Cardiac muscle cell (in vitro differentiated cells and primary cell): ENCODE measurements at places on chromosomes 5 and 9. TPM values are rescaled to one million over a fixed set of nuclear protein-coding genes. Genes with fewer than 3 reads are reported as not detected.

GRCh38 chr9:19934301-19934871 is 145.5 kb upstream of the SLC24A2 start:
- DNase-seq: peak; percentile 64

DNA sequence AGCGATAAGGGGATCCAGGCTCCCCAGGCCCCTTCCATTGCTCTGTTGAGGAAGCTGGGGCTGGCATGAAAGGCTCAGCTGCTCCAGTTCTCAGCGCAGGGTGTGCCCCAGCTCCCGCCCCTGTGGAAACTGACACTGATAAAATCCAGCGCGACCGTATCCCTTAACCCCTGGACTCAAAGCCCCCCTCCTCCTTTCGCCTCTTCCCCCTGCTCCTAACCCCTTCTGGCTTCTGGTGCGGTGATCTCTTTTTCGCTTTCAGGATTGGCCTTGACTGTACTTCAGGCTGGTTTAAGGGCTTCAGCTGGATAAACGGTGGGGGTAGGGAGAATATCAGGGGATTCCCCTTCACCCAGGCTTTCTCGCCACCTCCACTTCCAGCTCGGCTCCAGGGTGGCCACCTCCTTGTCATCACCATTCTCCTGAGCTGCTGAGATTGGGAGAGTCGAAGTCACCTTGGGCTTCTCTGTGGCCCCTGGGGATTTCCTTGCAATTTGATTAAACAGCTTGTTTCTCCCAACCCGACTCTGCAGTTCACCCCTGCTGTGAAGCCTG is 843 bp downstream of the BSPRY start:
- no peak for DNase-seq

DNA sequence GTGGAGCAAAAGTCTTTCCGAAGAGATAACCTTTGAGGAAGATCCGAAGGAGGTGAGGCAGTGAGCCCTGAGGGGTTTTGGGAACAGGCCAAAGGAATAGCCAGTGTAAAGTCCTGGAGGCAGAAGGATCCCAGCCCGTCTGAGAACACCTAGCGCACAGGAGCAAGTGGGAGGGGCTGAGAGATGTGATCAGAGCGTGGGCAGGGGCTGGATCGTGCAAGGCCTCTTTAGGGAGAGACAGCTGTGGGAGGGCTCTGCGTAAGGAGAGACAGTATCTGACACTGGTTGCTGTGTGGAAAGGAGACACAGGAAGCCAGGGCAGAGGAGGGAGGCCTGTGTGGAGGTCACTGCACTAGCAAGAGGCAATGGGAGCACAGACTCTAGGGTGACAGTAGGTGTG is 68.2 kb downstream of the BARX1 start:
- DNase-seq: no peak

- DNase-seq: no peak
Measured at GRCh38 chr9:121160025-121160424, 41.6 kb downstream of the RAB14 start.

The SLC4A9 gene
- total RNA-seq: not detected in 2 replicates

DNA sequence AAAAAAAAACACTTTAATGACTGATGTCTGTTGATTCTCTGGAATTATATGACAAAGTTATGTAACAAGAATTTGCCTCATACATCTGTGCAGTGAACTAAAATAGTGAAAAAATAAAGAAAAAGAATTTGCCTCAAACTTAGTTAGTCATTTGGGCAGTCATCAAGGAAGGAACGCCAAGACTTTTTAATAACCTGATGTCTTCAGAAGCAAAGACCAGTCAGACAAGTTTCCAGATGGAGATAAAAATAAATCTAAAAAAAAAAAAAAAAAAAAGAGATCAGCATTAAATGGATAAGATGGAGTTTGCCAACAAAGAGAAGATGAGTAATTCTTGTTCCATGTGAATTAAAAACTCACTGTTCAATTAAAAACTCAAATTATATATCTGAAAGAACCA is 52.3 kb upstream of the JMY start:
- DNase-seq: no peak

GRCh38 chr9:127555840-127556820 is 55.9 kb upstream of the STXBP1 start:
- DNase-seq: peak; percentile 95

The QRFP gene
- total RNA-seq: not detected in 2 replicates

- peak; percentile 81 for DNase-seq
Measured at GRCh38 chr9:37575921-37576721, at the start of gene FBXO10. TSS of gene FBXO10 (minus strand) at chr9:37576380. CDS start at chr9:37541768, 34,612 bp downstream.

DNA sequence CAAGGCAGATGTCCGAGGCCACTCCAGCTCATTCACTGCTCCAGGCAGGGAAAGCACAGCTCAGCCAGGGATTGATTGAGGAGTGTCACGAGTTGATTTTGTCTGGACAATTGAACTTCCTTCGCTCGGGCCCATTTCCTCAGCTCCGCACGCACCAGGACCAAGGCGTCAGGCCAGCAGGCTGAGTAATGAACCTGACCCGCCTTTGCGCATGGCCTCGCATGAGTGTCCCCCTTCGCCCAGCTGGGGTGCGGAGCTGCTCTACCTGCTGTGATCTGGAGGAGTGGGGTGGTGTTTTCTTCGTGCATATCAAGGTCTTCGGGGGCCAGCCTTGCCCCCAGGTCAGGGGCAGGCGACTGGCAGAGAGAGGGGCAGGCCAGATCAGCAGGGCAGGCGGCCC is 44.0 kb downstream of the VAV2 start:
- DNase-seq: no peak

GRCh38 chr9:131469951-131470350 is 32.8 kb upstream of the POMT1 start:
- no peak for DNase-seq

- DNase-seq: no peak
Measured at GRCh38 chr9:99353408-99353807, 131.3 kb downstream of the SEC61B start.

DNA sequence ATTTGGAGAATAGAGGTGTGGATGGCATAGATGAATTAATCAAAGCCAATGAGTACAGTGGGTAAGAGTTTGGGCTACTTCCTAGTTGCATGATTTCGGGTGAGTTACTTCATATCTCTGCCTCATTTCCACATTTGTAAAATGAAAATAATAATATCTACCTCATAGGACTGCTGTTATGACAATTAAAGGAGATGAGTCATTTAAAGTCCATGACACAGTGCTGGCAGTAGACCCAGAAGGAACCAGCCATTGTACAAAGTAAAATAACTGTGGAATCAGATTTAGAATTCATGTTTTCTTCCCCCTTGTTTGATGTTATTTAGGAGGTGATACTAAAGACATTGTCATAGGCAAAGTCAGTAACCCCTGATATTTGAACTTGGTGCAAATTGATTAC is 139.5 kb upstream of the SLC27A6 start:
- no peak for DNase-seq

The CSF1R gene
- total RNA-seq: 0.04 TPM in 1 of 2 replicates, not detected in the other

- peak; percentile 39 for DNase-seq
Measured at GRCh38 chr5:90528601-90529193, 687 bp downstream of the LYSMD3 start.

The SPATA31C1 gene
- total RNA-seq: not detected in 2 replicates

The DIAPH1 gene
- total RNA-seq: 17.1 and 24.4 TPM in 2 replicates

- DNase-seq: no peak
Measured at GRCh38 chr5:87151547-87151946, 116.1 kb upstream of the RASA1 start.

DNA sequence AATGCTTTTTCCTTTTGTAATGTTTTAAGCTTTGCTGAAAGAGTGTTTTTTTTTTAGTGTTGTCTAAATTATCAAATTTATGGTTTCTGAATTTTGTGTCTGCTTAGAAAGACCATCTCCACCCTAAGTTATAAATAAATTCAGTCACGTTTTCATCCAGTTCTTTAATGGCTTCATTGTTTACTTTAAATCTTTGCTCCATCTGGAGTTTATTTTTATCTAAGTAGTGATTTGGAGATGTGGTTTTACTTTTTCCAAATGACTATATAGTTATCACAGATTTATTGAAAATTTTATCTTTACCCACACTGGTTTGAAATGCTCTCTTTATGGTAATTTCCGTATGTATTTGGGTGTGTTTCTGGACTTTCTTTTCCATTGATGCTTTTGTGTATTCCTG is 577.2 kb upstream of the ZNF608 start:
- DNase-seq: no peak

DNA sequence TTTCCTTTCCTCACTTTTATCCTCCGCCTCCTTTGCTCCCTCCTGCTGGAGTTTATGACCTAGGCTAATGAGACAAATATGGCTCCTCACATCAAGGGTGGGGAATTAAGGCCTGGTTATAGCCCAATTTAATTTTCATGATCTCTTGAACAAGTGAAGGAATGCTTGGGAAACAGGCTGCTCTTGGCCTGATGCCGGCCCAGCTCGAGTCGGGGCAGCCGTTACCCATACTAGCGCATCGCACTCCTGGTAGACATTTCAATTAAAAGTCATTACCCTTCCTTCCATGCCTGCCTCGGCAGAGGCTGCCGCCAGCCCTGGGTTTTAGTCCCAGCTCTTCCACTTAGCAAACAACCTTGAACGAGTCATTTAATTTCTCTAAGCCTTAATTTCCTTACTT is 425.7 kb downstream of the TMEM38B start:
- no peak for DNase-seq

GRCh38 chr9:23615569-23615968 is 210.5 kb downstream of the ELAVL2 start:
- no peak for DNase-seq

The LMX1B gene
- 0.14 TPM in 1 of 2 replicates, not detected in the other for total RNA-seq

DNA sequence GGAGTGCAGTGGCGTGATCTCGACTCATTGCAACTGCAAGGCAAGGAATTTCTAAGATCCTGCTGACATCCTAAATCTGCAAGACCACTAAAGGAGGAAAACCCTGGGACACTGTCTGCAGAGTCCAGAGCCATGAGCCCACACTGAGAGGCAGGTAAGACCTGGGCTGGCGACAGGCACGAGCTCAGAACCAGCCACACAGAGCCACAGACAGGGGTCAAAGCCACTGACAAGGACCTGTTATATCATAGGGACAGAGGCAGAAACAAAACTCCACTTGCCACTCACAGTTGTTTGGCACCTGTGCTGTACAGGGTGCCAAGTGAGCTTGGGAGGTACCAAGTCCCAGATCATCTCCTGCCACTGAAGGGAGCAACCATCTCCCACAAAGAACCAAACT is 34.2 kb downstream of the IPPK start:
- DNase-seq: no peak

GRCh38 chr5:61245486-61245885 is 83.2 kb upstream of the SMIM15 start:
- DNase-seq: no peak

DNA sequence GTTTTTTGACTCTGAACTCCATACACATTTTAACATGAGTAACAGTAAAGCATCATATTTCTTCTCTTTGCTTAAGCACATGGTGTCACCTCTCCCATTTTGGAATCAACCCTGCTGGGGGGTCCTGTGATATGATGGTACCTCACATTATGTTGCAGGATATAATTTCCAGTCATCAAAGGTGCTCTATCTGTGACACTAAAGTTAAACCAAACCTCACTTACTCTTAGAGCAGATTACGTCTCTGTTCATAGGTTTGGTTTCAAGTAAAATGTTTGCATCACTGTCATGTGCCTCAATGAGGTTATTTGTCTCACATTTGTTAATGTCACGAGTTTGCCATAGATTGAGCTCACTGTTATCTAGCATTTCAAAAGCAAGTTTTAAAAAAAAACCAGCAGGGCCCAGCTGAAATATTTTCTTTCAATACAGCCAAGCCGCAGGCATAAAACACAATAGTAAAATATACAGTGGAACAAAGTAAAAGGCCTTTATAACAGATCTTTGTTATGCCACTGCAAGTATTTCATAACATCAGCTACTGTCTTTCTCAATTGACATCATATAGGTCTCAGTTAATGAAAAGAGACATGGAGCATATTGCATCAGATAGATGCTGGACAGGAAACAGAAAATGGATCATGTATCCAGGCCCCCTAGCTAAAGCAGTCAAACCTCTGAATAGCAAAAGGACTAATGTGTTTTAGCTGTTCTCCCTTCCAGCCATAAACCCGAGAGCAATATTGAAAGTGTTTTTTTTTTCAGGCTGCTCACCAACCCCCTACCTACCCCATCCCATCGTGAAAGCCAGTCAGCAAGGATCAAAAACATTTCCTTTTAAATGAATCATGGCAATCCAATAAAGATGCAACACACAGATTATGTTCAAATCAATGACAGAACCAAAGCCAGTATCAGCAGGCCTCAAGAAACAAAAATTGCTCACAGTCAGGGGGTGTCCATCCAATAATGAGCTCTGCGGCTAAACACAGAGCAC is 182.1 kb upstream of the ITGA1 start:
- no peak for DNase-seq

DNA sequence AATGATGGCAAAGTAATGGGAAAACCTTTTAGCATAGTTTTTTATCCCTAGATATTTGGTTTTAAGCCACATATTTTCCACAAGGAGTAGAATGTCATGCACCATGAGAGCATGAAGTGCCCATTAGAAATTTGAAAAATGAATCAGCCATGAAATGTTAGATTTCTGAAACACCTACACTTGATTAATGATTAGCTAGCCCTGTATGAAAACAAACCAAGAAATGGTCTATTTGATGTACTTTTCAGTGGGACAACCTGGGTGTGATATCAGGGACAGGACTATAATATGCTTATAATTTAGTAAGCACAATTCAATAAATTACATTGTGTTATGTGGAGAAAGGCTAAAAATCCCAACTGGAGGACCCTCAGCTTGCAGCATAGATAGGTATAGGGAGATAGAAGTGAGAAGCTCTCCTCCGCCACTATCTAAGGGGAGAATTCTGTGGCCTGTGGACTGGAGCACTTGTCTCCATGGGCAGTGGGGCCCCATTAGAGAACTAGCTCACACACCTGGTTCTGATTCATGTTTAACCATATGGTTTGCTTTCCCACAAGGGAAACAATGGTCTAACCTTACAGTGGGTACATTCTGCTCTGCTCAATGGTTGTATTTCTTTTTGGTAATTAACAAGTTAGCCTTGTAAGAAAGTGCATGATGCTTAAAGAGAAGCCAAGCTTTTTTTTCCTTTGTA is 35.2 kb downstream of the NUP214 start:
- no peak for DNase-seq

DNA sequence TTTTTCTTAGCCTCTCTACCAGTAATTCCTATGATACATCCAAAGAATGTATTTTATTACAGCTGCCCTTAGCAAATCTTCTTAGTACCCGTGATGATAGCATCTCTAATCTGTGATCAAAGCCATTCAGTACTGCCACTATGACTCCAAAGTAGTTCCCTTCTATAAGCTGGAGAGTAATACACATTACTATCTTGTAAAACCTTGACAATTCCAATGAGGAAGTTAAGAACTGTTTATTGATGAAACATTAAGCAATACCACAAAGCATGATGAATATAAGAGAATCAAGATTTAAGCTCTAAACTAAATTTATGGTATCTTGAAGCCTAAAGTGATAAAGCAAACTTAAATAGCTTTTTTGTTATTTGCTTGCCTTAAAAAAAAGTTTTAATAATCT is 86.1 kb downstream of the SMIM23 start:
- no peak for DNase-seq

DNA sequence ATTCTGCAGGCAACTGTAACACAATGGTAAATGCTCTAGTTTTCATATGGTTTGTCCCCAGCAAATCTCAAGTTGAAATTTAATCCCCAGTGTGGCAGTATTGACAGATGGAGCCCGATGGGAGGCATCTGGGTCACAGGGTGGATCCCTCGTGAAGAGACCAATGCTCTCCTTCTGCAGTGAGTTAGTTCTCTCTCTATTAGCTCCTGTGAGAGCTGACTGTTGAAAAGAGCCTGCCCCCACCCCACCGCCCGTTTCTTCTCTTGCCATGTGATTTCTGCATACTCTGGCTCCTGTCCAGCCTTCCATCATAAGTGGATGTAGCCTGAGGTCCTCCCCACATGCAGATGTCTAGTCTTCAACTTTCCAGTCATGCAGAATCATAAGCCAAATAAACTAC is 27.0 kb downstream of the IARS1 start:
- peak; percentile 10 for DNase-seq
